ENCODE measurements at places on chromosomes 2 and 18.
A peak's percentile ranks its signal among the peaks of the same experiment; 100 is the strongest.

DNA sequence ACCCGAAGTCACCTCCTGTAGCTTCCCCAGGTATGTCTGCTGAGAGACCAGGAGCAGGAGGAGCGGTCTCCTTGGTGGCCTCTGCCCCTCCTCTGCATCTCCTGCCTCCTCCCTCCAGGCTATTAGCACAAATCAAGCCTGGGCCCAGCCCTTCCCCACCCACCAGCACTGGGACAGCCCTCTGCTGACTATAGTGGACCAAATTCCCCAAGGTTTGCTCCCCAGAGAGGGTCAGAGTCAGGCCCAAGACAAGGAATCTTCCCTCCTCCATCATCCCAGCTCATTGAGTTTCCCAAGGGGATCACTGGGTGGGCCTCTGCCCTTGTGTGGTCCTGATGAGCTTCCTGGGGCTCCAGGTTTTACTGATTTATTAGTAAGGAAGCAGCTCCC, 62.1 kb downstream of the EMILIN2 start:
- DNase-seq: no peak

- no peak for DNase-seq
Observed at GRCh38 chr2:134099273-134099672, 154.6 kb upstream of the MGAT5 start.

GRCh38 chr2:65375723-65376122, 56.7 kb downstream of the SPRED2 start:
- no peak for DNase-seq

- DNase-seq: no peak
Observed at GRCh38 chr2:52862801-52863200, 904.8 kb upstream of the CHAC2 start.

- DNase-seq: no peak
Observed at GRCh38 chr18:47323158-47323557, 71.7 kb upstream of the SKOR2 start.

GRCh38 chr18:21167641-21168377, 56.2 kb upstream of the ROCK1 start:
- DNase-seq: peak; percentile 11

DNA sequence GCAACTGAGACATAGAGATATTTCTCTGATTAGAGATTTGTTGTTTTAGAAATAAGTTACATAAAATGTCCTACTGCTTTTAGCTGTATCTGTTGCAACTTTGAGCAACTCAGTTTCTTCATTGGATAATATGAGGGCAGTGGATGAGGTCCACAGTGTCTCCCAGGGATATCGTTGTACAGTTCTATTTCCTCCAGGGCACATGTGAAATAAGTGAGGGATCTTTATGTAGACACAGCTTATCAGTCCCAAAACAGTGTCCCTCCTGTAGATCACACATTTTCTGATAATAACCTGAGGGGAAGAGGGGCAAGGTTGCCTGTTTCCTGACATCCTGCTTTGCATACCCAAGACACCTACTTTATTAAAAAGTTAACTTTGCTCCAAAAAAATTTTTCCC, 1231.2 kb upstream of the ZEB2 start:
- DNase-seq: no peak

DNA sequence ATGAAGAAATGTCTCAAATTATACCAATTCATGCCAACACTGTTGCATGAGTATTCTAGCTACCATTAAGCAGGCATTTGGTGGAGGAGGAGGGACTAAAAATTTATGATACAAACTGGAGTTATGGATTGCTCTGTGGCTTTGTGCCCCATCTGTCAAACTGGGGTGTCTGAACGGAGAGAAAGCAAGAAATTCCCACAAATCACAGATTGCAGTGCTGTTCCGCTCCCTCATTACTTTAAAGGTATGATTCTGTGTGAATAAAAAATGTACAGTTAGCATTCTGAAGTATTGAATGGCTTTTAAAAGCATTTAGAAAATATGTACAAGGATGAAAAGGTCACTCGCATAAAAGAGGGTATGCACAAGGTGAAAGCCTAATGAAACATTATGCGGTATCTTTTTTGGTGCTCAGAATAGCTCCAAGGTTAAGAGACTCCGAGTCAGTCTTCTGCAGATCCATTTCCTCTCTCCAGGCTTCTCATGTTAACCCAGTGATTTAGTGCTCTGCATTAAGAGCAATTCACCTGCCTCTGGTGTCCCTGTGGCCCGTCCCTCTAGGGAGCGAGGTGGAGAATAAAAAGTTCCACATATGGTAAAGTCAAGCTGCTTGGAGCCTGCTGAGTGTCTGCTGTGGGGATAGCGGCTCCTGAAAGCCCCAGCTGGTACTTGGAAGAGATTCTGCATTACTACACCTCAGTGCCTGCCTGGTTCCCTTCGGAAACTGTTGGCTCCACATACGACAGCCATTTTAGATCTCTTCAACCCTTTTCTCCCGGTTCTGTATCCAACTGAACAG, 184.2 kb downstream of the ZNF521 start:
- peak; percentile 34 for DNase-seq

DNA sequence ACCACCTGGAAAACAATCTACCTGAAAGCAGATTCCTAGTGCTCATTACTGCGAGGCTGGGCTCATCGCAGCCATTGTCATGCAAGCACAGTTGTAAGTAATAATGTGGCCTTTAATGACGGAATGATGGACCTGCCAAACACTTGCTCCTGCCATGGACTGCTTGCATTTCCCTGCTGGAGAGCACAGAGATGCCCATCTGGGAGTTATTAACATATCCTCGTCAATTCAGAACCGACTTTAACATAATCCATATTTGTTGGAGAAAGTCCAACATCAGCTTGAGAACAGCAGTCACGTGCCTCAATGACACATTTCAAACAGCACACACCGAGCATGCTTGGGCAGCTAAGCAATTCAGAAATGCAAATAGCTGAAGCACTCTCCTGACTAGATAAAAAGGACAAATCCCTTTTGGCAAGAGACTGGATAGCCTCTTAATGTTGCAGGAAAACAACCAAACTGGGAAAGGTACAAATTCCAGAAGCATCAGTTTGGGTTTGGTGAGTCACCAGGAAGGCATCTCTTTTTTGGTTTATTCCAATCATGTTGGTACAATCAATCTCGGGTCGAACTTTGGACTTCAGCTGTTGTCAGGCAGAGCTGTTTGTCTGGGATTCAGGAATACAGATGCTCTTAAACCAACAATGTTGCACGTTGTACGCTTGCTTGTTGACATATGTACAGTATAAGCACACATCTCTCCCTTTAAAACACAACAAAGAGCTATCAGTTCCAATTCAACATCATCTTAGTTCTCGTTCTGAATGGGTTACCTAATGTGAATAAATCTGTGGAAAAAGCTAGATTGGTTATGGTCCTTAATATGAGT, 395.8 kb downstream of the LNPK start:
- DNase-seq: no peak

- DNase-seq: no peak
Observed at GRCh38 chr18:61658431-61658830, 234.4 kb downstream of the RNF152 start.

DNA sequence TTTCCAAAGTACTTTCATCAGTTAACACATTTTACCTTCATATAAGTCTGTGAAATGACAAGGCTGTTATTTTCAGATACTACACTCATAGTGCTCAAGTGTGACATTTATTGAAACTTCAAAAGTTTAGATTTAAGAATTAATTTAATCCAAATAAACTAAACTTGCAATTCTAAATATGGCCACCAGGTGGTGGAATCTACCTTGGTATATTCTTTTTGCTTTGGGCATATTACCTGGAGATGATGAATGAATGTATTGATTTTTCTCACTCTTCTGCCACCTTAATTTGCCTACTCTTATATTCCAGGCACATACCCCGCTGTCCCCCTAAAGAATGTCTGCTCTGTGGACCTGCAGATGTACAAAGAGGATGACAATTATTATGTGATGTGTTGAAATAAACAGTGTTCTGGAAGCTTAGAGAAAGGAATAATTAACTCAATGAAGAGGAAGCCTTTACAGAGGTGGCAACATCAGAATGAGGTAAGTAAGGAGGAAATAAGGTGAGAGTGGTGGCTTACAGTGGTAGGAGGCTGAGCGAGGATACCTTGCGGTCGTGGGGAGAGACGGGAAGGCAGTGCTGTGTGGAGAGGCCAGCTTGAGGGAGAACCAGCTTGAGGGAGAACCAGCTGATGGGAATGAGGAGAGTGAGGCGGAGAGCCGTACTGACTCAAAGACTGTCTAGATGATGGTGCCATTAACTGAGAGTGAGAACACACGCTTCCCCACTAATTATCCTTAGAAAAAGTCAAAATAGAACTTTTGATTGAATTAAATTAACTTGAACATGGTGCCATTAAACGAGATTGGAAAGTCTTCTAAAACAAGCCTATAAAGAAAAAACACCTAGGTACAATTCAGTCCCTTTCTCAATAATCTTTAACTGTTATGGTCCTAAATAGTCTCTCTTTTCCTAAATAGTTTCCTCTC, 179.5 kb downstream of the CELF4 start:
- DNase-seq: no peak

DNA sequence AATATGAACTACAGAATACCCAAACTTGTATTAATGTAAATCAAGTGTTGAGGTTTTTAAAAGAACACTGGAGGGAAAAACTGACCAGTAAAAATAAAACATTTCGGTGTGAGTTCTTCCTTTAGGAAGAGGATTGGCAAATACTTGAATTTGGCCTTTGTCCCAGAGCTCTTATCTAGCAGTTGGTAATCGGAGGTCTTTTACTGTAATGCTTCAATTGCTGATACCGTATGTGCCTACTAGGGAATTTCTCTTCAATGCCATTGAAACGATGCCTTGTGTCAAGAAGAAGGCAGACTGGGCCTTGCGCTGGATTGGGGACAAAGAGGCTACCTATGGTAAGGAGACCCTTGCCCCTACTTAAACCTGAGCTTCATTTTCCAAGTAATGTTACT, 4.1 kb downstream of the RRM2 start:
- DNase-seq: no peak

DNA sequence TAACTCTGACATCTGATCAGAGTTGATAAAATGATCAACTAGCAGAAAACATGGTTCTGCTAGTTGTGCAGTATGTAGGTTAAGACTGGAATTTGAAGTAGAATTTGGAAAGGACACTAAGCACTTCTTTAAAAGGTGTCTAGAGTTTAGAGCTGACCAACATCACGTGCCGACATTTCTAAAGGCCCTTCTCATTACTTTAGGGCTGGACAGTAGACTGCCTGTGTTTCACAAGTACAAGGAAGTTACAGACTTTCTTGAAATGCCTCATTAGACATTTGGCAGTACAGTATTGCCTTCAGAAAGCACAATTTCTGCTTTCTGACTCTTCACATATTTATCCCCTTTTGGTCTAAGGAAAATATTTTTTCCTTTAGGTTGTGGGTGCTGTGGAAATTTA, 255.3 kb downstream of the ZNF385B start:
- no peak for DNase-seq

GRCh38 chr2:196566961-196567666, 72.4 kb upstream of the CCDC150 start:
- no peak for DNase-seq

DNA sequence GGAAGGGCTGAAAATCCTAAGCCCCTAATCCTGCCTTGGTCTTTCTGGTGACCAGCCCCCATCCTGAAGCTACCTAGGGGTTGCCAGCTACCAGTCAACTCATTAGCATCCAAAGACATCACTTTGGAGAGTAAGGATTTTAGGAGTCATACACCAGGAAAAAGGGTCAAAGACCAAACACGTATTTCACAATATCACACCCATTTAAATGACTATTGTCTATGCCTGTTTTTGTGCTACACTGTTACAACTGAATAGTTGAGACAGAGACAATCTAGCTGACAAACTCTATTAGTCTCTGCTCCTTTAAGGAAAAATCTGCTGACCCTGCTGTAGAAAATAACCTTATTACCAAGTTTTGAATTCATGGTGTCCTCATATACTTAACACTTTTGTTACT, 21.0 kb upstream of the RBBP8 start:
- DNase-seq: no peak
